ENCODE measurements at places on chromosomes 7 and 10. TPM values are rescaled to one million over a fixed set of nuclear protein-coding genes. Genes with fewer than 3 reads are reported as not detected.
A peak's percentile ranks its signal among the peaks of the same experiment; 100 is the strongest.

The SCART1 gene
- total RNA-seq, result 1.00 TPM

GRCh38 chr7:36348256-36348655, 41.4 kb upstream of the ANLN start:
- DNase-seq, result no peak
- H3K4me3 ChIP-seq, result no peak overlapping the region
- no peaks in the 10 kb centered on the region for H3K27me3 ChIP-seq
- H3K27ac ChIP-seq, result no peak overlapping the region
- peaks cover 5% of the 10 kb centered on the region for H3K4me1 ChIP-seq
- no peaks in the 10 kb centered on the region for H3K36me3 ChIP-seq

DNA sequence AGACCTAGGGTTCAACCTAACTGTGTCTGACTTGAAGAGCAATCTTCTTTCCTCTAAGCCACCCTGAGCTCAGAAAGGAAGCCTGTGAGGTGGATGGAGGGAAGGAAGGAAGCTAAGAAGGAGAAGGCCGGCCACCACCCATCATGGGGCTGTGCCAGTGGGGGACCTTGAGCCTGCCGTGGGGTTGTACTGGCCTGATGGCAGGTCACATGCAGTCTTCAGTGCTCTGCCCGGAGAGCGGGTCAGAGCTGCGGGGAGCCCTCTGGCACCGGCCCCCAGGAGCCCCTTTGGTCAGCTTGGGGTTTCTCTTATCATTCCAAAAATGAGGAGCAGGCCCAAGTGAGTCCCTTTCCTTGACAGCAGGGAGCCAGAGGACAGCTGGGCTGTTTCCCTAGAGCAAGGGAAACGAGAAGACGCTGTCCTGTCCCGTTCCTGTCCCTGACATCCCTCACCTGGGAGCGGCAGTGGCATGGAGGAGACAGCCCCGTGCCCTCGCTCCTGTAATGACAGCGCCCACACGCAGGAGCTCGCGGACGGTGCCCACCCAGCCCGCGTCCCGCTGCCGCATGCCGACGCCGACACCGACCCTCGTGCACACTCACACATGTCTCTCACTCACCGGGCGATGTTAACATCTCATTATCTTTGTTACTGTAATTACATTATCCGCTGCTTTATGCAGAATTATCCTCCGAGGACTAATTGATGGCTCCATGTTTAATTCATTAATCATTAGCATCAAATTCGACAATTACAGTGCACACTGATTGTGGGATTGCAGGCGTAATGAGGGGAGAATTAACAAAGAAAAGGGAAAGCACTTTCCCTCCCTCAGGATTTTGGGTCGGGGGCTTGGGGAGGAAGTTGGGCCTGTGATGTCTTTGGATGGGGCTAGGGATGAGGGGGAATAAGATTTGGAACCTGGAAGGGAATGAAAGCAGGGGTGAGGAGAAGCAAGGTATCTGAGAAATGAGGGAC, 31.3 kb downstream of the GBX1 start:
- no peak for DNase-seq
- no peaks in the 10 kb centered on the region for H3K4me1 ChIP-seq
- no peaks in the 10 kb centered on the region for H3K36me3 ChIP-seq
- no peak overlapping the region for H3K4me3 ChIP-seq
- H3K27ac ChIP-seq, result no peak overlapping the region
- no peaks in the 10 kb centered on the region for H3K27me3 ChIP-seq

DNA sequence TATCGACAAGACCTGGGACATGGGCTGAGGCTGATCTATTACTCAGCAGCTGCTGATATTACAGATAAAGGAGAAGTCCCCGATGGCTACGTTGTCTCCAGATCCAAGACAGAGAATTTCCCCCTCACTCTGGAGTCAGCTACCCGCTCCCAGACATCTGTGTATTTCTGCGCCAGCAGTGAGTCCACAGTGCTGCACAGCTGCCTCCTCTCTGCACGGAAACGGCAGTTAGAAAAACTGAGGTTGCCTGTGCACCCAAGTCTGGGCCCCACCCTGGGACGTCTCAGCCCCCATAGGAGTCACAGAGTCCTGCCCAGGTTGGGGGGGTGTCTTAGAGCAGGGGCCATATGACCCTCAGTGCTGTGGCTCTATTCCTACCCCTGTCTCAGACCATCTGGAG, 167.4 kb upstream of the PRSS58 start:
- no peak for DNase-seq
- H3K27ac ChIP-seq, result no peak overlapping the region
- H3K4me1 ChIP-seq, result no peaks in the 10 kb centered on the region
- H3K27me3 ChIP-seq, result no peaks in the 10 kb centered on the region
- H3K4me3 ChIP-seq, result no peak overlapping the region

The IFIT2 gene
- 3.9 TPM for total RNA-seq

- H3K27ac ChIP-seq, result no peak overlapping the region
- DNase-seq, result no peak
- H3K4me1 ChIP-seq, result peaks cover 13% of the 10 kb centered on the region
- no peaks in the 10 kb centered on the region for H3K36me3 ChIP-seq
- H3K27me3 ChIP-seq, result no peaks in the 10 kb centered on the region
- H3K4me3 ChIP-seq, result no peak overlapping the region
Observed at GRCh38 chr10:78658645-78659597, 409.8 kb upstream of the ZMIZ1 start.

The PRPS1L1 gene
- not detected for total RNA-seq

The MMP21 gene
- not detected for total RNA-seq

DNA sequence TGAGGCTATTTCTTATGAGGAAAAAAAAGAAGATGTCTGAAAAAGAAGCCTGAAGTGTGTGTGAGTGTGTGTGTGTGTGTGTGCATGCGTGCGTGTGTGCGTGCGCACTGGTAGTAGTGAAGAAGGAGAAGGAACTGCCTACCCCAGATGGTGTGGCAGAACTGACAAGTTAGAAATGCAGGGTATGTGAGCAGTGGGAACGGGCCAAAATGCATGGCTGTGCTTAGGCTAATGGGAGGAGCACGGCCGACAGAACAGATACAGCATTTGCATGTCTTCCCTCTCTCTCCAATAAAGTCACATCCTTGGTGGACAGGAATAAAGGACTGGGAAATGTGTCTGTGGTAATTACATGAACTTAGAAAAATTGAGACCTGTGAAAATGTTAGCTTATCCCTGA, 94.3 kb downstream of the IDE start:
- DNase-seq, result no peak
- H3K27ac ChIP-seq, result no peak overlapping the region
- H3K4me1 ChIP-seq, result no peaks in the 10 kb centered on the region
- H3K4me3 ChIP-seq, result no peak overlapping the region

- H3K27me3 ChIP-seq, result no peaks in the 10 kb centered on the region
- H3K4me3 ChIP-seq, result no peak overlapping the region
- no peaks in the 10 kb centered on the region for H3K36me3 ChIP-seq
- no peak for DNase-seq
- H3K4me1 ChIP-seq, result no peaks in the 10 kb centered on the region
- H3K27ac ChIP-seq, result no peak overlapping the region
Observed at GRCh38 chr7:67813621-67814292, 817.1 kb downstream of the TYW1 start.

- no peaks in the 10 kb centered on the region for H3K36me3 ChIP-seq
- no peaks in the 10 kb centered on the region for H3K27me3 ChIP-seq
- DNase-seq, result peak; percentile 27
Observed at GRCh38 chr7:66281678-66282590, 76.8 kb downstream of the TPST1 start.

The PON1 gene
- total RNA-seq, result 37.4 TPM
